ENCODE measurements at places on chromosomes 6 and 20. TPM values are rescaled to one million over a fixed set of nuclear protein-coding genes. Genes with fewer than 3 reads are reported as not detected.

PLN gene
- not detected for total RNA-seq

DNA sequence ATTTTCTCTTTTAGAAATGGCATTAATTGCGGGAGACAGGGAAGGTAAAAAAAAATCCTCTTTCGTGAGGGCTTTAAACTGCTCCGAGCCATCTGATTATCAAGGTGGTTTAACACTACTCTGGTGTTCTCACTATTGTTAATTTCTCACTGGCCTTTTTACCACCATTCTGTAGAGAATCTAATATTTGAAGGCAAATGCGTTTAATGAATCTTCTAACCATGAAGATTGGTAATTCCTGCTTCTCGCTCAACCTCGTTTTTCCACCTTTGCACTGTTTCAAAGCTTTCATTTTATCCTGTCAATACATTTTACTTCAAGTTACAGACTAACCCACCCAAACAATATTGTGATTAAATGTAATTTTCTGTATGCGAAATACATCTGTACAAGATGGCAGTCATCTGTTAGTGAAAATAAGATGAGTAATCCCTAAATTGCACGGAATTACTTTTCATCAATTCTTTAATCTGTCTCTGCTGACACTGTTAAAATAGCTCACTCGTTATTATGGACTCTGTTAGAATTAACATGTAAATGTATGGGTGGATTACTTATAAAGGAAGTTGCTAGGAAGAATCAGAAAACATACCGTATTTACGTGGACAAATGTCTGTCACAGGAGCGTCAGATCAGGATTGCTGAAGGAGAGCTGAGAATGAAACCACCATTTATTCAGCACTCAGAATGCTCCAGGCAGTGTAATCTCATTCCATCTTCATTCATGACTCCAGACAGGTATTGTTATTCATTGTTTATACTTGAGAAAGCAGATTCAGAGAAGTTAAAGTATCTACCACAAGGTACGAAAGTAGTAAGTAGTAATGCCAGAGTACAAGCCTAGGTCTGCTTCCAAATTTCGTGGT lies 1.1 kb upstream of the LCA5 start:
- DNase-seq, result peak; percentile 59

- no peak for DNase-seq
These were observed 859.3 kb upstream of the FLRT3 start for GRCh38 chr20:15196547-15197255.

DNA sequence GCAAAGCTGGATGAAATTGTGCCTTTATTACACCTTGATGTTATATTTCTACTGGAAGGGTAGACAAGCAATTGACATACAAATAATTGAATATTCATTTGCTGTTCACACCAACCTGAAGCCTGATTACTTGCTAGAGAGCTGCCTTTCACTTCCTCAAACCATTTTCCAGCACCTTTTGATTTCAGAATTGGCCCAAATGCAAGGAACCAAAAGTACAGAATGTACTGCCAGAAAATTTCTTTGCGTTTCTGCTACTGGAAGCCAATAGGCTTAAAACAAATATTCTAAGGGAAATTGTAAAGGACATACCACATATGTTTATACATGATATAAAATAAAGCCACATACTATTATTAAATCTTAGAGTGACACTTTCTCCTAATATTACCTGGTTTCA lies 94.5 kb downstream of the RFPL4B start:
- no peak for DNase-seq

DNA sequence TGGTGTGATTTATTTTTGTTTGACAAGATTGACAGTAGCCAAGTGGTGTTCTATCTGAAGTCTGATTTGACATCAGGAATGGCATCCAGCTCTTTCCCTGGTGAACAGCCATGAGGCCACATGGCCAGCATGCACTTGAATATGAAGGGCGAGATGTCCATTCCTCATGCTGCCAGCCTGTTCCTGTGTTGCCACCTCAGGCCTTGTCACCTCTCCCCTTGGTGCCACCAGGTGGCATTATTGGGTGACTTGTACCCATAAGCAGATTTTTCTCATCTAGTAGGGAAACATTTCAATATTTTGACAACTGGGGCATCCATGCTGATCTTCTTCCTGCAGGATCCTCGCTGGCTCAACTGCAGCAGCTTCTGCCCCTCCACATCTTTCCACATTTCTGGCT lies 199.1 kb downstream of the ERMARD start:
- peak; percentile 27 for DNase-seq

- DNase-seq, result peak; percentile 8
These were observed 130.5 kb upstream of the MAN1A1 start for GRCh38 chr6:119479860-119480655.

- DNase-seq, result no peak
These were observed 608.6 kb downstream of the UTRN start for GRCh38 chr6:144893680-144894151.

- peak; percentile 83 for DNase-seq
These were observed 38.0 kb downstream of the TMEM170B start for GRCh38 chr6:11575408-11576033.

ZBP1 gene
- not detected for total RNA-seq

DNA sequence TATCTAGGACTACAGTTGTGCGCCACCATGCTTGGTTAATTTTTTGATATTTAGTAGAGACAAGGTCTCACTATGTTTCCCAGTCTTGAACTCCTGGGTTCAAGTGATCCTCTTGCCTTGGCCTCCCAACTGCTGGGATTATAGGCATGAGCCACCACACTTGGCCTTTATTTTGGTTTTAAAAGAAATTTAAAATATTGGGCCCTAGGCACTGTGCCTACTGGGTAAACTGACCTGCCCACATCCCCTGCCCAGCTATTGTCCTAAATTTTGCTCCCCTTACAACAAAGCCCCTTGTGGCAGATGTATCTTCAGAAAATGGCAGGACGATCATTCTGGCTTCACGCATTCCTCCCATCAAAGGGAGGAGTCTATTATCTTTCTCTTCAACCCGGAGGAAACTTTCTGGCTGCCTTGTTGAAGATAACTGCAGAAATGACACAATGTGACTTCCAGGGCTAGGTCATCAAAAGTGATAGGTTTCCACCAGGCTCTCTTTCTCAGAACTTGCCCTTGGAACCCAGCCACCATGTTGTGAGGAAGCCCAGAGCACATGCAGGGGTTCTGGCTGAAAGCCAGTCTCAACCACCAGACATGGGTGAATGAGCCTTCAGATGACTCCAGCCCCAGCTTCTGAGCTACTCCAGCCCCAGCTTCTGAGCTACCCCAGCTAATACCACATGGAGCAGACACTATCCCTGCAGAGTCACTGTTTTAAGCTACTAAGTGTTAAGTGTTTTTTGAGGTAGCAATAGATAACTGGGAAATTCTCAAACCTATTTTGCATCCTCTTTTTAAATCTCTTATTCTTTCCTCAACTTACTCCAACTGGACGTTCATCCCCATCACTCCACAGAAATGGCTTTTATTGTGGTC lies 4.6 kb upstream of the GUCA1B start:
- no peak for DNase-seq

C2 gene
- under 0.01 TPM for total RNA-seq

PRICKLE4 gene
- total RNA-seq, result 5.2 TPM

DNA sequence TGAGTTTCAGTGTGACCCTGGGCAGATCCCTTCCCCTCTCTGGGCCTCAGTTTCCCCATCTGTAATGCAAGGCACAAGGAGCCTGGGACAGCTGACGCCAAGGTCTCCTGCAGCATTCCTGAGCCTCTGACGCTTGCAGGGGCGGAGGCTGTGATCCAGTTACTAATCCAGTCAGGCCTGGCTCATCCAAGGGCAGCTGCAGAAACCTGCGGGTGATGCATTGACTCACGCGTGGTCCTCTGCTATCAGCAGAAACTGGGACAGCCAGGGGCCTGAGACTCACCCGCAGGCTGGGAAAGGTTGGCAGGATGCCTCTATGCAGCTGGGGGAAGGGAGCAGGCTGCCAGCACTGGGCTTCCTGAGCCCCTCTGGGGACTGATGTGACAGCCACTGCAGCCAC lies 65.0 kb upstream of the SIRPA start:
- DNase-seq, result peak; percentile 85

SMAP1 gene
- total RNA-seq, result 11.6 TPM

DNA sequence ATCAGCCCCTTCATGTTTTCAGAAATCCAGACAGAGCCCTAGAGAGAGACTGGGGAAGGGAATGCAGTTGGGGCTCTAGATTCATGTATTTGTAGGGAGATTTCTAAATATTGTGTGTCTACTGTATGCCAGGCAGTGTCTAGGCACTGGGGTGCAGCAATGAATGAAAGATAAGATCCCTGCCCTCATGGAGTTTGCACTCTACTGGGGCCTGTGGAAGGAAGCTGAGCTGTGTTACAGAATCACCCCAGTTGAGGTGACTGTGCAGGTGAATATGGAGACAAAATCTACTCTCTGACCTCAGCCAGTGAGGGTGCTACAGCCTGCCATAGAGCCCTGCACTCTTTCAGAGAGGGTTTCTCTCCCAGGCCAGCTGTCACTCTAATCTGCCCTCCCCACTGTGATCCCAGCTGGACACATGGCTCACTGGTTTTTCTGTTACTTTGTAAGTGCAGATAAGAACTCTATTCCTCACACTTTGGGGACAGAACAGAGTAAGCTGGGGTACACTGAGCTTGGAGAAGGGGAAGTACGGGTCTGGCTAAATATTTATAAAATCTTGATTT lies 69.2 kb upstream of the E2F3 start:
- DNase-seq, result no peak

- no peak for DNase-seq
These were observed 18.2 kb downstream of the IFNGR1 start for GRCh38 chr6:137201006-137201405.

DNA sequence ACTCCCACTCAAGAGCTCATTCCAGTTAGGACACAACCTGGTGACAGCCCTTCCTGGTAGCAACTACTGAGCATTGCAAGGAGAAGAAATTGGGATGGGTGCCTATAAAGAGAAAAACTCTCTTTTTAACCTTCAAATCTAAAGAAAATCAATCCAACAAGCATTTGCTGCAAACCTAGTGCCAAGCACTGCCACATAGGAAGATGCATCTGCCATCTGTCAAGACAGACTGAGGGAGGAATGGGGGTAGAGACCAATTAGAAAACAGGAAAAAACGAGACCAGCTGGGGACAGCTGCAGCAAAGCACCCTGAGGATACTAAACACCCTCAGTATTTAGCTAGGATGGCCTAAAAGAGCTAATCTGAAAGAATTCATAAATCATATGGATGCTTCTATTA lies 27.9 kb downstream of the HLA-DMB start:
- no peak for DNase-seq

DSP gene
- 19.2 TPM for total RNA-seq

NKX2-4 gene
- not detected for total RNA-seq

FAM217A gene
- total RNA-seq, result not detected

- DNase-seq, result peak; percentile 56
These were observed 16.7 kb downstream of the BMP2 start for GRCh38 chr20:6784210-6784631.

- DNase-seq, result no peak
These were observed 52.9 kb downstream of the KAT14 start for GRCh38 chr20:18190338-18191233.

KCNK15 gene
- total RNA-seq, result not detected

PBOV1 gene
- total RNA-seq, result not detected

UNC5CL gene
- total RNA-seq, result under 0.01 TPM

DNA sequence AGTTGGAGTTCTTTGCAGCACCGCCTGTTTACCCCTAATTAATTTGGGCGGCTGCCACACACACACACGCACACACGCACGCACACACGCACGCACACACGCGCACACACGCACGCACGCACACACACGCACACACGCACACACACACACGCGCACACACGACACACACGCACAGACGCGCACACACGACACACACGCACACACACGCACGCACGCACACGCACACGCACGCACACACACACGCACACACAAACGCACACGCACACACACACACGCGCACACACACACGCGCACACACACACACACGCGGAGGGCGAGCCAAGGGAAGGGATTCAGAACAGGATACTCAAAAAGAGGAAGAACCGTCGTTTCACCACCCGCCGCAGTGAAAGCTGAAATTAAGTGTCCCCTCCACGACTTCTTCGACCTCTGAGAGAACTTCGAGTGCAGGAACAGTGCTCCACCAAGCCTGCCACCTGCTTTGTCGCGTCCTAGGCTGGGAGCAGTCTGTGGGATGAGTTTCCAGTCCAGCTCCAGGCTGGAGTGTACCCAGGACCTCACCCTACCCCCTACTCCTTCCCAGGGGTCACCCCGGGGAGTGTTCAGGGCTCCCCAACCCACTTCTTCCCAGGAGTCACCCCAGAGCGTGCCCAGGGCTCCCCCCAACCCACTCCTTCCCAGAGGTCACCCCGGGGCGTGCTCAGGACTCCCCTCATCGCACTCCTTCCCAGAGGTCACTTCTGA lies 1.1 kb downstream of the RNASET2 start:
- DNase-seq, result no peak

- no peak for DNase-seq
These were observed 118.7 kb upstream of the RIPOR2 start for GRCh38 chr6:25054469-25054868.

GRCh38 chr20:25150016-25150415 lies 45.5 kb upstream of the ENTPD6 start:
- DNase-seq, result no peak

- peak; percentile 68 for DNase-seq
These were observed 30.8 kb upstream of the FKBP1A start for GRCh38 chr20:1423625-1424106.

GRCh38 chr6:101719521-101719920 lies 326.0 kb downstream of the GRIK2 start:
- DNase-seq, result no peak

DNA sequence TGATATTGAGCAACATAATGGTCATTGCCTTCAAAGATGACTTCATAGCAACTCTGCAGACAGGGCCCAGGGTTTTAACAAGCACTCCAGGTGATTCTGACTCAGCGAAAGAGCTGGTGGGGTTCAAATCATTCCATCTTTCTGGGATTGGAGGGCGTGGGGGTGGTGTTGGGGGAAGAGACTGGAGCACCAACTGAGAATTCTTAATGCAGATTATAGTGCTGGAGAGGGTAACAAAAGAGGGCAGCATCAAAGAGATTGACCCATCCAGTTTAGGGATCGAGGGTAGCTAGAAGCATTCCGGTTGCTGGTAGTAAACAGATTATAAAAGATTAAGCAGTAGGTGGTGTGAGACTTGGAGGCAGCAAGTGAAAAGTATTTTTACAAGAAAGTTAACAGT lies 15.9 kb downstream of the PFDN4 start:
- no peak for DNase-seq

GRCh38 chr6:167401525-167402194 lies 76.8 kb downstream of the TTLL2 start:
- DNase-seq, result no peak

DNA sequence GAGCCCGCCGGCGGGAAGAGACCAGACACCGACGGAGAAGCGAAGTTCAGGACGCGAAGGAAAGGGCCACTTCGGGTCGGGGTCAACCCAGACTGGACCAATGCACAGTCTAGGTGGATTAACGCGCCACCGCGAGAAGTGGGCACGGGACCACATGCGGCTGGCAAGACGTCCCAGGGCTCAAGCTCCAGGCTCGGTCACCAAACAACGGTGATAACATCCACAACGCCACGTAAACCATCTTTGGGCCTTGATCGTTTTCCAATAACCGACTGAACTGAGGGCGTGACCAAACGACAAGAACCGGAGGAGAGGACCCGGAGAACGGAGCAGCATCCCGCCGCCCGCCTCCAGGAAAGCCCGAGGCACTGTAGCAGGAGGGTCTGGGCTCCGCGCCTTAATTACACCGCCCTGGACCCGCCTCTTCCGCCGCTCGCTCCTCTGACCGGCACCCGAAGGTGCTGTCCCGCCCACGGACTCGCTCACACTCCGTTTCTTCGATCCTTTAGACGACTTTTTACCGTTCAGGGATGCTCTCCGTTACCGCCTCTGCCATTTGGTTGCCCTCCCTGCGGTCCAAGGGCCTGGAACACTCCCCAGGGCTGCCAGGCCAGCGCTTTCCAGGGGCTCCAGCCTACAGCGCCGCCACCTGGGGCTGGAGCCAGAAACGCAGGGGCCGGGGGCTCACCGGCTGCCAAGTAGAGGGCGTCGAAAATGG lies 44.1 kb downstream of the DPPA5 start:
- DNase-seq, result peak; percentile 45
